Activated CD4-positive, alpha-beta memory T cell treated with anti-CD3 and anti-CD28 coated beads for 36 hours (primary cell): ENCODE measurements at places on chromosomes 12 and 14.

- H3K4me3 ChIP-seq: no peak overlapping the region
- H3K27ac ChIP-seq: no peak overlapping the region
- DNase-seq: no peak
- H3K27me3 ChIP-seq: peaks cover 7% of the 10 kb centered on the region
These were observed 41.5 kb downstream of the BEST3 start for GRCh38 chr12:69657376-69658137.

- H3K36me3 ChIP-seq: peaks cover 24% of the 10 kb centered on the region
- peak within 1 kb of the TSS; percentile 92 for H3K4me3 ChIP-seq
- H3K27me3 ChIP-seq: no peaks in the 10 kb centered on the region
- peaks cover 27% of the 10 kb centered on the region for H3K4me1 ChIP-seq
- H3K27ac ChIP-seq: peak within 1 kb of the TSS; percentile 88
These were observed at the start of gene PRDM4 for GRCh38 chr12:107760809-107761501. TSS of gene PRDM4 (minus strand) at chr12:107761137. CDS start at chr12:107760515, 622 bp downstream.

- H3K36me3 ChIP-seq: no peaks in the 10 kb centered on the region
- no peak overlapping the region for H3K4me3 ChIP-seq
- no peaks in the 10 kb centered on the region for H3K27me3 ChIP-seq
- DNase-seq: no peak
These were observed 3.7 kb upstream of the ART4 start for GRCh38 chr12:14846876-14847580.

DNA sequence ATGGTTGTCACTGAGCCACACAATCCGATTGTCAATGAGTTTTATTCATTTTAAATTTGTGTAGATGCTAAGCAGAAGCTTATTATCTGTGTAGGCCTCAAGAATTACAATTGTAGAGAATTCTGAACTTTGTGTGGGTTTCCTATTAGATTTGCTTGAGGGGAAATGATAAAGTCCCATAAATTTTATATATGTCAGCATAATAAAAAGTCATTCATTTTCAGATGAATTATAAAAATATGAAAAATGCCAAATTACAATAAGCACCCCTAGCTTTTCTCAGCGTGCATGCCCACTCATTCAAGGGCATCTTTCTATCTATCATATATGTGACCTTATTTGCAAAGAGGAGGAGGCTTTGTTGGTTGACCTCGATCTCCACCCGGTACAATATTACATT is 1041.1 kb upstream of the FOXG1 start:
- no peak overlapping the region for H3K27ac ChIP-seq
- no peaks in the 10 kb centered on the region for H3K27me3 ChIP-seq
- H3K4me1 ChIP-seq: no peaks in the 10 kb centered on the region
- H3K4me3 ChIP-seq: no peak overlapping the region

- H3K27ac ChIP-seq: no peak overlapping the region
- DNase-seq: peak; percentile 19
- H3K36me3 ChIP-seq: no peaks in the 10 kb centered on the region
- no peak overlapping the region for H3K4me3 ChIP-seq
- peaks cover 19% of the 10 kb centered on the region for H3K4me1 ChIP-seq
- H3K27me3 ChIP-seq: no peaks in the 10 kb centered on the region
These were observed 245.5 kb downstream of the BCL11B start for GRCh38 chr14:99026471-99026870.

GRCh38 chr12:38809832-38810231 is 95.6 kb downstream of the CPNE8 start:
- H3K4me1 ChIP-seq: no peaks in the 10 kb centered on the region
- no peak for DNase-seq
- H3K4me3 ChIP-seq: no peak overlapping the region
- H3K36me3 ChIP-seq: peaks cover 9% of the 10 kb centered on the region
- H3K27me3 ChIP-seq: no peaks in the 10 kb centered on the region

DNA sequence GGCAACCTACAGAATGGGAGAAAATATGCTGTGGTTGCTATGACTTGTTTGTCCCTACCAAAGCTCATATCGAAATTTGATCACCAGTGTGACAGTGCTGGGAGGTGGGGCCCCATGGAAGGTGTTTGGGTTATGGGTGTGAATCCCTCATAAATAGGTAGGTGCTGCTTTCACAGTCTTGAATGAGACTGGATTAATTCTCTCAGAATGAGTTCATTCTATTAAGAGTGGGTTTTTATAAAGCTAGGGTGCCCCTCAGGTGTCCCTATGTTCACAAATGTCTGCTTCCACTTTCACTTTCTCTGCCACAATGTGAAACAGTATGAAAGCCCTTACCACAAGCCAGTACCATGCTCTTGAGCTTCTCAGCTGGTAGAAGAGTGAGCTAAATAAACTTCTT is 133.5 kb downstream of the CPNE8 start:
- no peaks in the 10 kb centered on the region for H3K27me3 ChIP-seq
- H3K4me3 ChIP-seq: peak overlapping the region; percentile 16
- peak; percentile 47 for DNase-seq
- H3K4me1 ChIP-seq: peaks cover 12% of the 10 kb centered on the region

DNA sequence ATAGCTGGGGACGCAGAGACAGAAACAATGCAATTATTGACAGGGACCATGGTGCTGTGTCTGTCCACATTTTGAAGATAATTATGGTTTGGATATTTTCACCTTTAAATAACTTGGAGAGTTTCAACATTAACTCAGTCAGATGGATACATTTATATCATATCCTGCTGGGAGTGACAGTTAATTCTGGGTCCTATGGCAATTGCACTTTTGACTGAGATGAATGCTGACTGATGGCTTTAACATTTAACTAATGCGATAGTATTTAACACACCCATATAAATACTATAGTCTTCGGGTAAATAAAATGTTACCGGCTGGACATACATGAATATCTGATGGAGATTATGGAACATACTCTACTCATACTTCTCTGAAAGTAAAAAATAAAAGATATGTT is 118.3 kb downstream of the LRRK2 start:
- no peaks in the 10 kb centered on the region for H3K4me1 ChIP-seq
- H3K36me3 ChIP-seq: no peaks in the 10 kb centered on the region
- H3K27me3 ChIP-seq: no peaks in the 10 kb centered on the region
- H3K4me3 ChIP-seq: no peak overlapping the region
- no peak for DNase-seq

DNA sequence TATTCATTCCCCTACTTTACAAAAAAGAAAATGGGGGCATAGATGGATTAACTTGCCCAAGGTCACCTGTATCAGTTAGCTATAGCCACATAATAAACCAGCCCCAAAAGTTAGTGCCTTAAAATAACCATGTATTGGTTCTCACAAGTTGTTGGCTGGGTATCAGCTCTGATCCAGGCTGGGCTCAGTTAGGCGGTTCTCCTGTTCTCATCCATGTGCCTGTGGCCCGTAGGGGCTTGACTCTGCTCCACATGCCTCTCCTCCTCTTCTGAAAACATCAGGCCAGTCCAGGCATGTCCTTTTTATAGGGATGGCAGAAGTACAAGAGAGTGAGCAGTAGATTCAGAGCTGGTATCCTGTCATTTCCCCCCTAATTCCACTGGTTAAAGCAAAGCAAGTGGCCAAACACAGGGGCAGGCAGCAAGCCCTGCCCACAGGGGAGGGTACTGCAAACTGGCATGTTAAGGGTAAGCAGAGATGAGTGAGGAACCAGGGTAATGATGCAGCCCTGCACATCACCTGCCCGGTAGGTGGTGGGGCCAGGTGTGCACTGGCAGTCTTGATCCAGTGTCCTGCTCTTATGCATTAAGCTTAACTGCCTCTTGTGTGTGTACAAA is 47.9 kb upstream of the TUNAR start:
- H3K4me1 ChIP-seq: no peaks in the 10 kb centered on the region
- H3K27ac ChIP-seq: no peak overlapping the region
- H3K36me3 ChIP-seq: no peaks in the 10 kb centered on the region
- no peak overlapping the region for H3K4me3 ChIP-seq
- H3K27me3 ChIP-seq: peaks cover 21% of the 10 kb centered on the region
